Activated CD8-positive, alpha-beta T cell treated with anti-CD3 and anti-CD28 coated beads for 36 hours (primary cell): ENCODE measurements at places on chromosomes 3 and 15. TPM values are rescaled to one million over a fixed set of nuclear protein-coding genes. Genes with fewer than 3 reads are reported as not detected.
A peak's percentile ranks its signal among the peaks of the same experiment; 100 is the strongest.

DNA sequence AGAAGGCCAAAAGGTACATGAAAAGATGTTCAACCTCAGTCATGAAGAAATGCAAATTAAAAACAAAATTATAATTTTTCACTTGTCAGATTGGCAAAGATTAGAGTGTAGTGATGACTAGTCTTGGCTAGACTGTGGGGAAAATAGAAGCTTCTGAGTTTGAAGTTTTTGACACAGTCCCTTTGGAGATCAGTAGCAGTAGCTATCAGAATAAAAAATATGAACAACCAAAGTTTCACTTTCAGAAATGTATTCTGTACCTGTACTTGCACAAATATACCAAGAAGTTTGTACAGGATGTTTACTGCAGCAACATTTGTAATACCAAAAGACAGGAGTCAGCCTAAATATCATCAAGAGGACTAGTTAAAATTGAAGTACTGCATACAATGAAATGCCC lies 14.1 kb downstream of the ATP2C1 start:
- no peak for DNase-seq

- no peak for DNase-seq
Measured at GRCh38 chr3:157752956-157753786, 250.0 kb upstream of the VEPH1 start.

GRCh38 chr3:36943601-36944000 lies 1.3 kb downstream of the TRANK1 start:
- no peak for DNase-seq

- DNase-seq: no peak
Measured at GRCh38 chr3:187292181-187292580, 644 bp upstream of the MASP1 start.

- no peak for DNase-seq
Measured at GRCh38 chr3:13032206-13032605, 41.0 kb downstream of the IQSEC1 start.

DNA sequence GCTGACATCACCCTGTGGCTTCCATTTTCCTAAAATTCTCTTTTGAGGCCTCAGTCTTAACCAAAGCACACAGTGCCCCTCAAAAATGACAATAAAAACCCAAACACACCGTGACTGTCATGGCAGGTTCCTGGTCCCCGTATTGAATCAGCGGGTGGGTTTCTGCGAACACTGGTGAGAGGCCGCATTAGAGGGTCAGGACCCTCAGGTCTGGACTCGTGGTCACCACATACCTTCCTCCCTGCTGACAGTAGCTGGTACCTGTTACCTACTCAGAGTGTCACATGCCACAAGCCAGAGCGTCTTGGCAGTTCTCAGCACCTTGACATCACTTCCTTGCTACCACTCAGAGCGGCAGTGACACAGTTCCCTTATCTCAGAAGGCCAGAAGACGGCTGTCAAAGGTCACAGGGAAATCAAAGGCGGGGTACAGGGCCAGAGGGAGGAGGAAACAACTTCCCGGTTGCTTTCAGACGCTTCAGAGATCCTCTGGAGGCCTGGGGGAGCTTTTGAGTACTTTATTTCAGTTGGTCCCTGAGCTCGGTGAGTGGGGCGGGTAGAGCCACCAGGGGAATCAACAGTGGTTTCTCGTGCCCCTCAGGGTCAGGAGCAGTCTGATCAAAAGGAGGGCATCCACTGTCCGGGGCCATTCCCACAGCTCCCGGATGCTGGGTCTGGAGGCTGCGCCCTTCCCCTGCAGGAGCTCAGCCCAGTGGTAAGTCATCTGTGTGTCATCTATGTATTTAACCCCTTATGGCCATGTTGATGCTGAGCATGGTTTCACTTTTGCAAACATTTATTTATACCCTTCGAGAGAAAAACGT lies at the start of the genes CCR5AS and CCRL2:
Gene CCR5AS (minus strand): TSS at position 279 of the 824 bp plus-strand sequence.
Gene CCRL2 (plus strand): TSS at position 472 of the 824 bp plus-strand sequence. CDS start 821 bp downstream, outside the sequence.
- peak; percentile 74 for DNase-seq

DNA sequence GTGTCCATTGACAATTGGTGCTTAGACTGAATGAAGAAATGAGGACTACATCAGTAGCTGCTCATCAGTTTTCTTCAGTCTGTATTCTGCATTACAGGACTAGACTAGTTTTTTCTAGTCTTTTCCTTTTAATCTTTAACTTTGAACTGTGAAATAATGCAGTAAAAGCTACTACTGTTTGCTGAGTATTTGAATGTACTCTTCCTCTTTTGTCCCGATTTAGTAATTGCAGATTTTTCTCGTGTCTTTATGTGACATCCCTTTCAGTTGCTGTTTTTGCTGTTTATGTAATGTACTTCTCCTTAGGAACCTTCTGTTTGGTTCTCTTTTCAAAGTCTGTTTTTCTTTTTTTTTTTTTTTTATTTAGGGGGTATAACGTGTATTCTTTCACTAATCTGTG lies 17.4 kb downstream of the MFSD1 start:
- no peak for DNase-seq

DNA sequence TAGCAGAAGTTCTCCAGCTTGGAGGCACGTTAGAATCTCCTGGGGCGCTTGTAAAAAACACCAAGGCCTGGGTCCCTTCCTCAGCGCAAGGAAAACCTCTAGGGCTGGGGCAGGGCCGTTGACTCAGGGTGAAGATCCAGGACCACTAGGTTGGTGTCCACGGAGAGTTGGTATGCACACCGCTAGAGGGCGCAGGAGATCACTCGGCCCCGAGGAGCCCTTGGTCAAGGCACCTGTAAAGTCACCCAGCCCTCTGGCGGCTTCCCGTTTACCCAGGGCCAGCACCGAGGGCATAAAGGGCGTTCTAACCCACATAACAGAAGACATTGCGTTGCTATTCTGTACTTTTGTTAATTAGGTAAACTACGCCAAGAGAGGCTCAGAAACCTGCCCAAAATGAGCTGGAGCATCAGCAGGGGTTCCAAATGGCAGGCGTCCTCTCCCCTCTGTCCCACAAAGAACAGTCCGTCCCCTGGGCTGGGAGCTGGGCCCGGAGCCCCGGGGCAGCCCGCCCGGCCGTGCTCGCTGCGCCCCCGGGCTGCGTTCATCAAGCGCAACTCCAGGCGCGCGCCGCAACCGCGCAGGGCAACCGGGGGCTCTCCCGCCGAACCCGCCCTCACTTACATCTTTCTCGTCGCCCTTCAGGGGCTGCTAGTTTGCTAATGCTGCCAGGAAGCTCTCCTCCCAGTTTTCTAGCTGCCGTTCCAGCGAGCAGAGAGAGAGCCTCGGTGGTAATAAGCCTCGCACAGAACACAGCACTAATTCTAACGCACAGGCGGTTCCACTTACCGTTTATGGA lies 332.1 kb downstream of the ARRDC4 start:
- peak; percentile 63 for DNase-seq

DNA sequence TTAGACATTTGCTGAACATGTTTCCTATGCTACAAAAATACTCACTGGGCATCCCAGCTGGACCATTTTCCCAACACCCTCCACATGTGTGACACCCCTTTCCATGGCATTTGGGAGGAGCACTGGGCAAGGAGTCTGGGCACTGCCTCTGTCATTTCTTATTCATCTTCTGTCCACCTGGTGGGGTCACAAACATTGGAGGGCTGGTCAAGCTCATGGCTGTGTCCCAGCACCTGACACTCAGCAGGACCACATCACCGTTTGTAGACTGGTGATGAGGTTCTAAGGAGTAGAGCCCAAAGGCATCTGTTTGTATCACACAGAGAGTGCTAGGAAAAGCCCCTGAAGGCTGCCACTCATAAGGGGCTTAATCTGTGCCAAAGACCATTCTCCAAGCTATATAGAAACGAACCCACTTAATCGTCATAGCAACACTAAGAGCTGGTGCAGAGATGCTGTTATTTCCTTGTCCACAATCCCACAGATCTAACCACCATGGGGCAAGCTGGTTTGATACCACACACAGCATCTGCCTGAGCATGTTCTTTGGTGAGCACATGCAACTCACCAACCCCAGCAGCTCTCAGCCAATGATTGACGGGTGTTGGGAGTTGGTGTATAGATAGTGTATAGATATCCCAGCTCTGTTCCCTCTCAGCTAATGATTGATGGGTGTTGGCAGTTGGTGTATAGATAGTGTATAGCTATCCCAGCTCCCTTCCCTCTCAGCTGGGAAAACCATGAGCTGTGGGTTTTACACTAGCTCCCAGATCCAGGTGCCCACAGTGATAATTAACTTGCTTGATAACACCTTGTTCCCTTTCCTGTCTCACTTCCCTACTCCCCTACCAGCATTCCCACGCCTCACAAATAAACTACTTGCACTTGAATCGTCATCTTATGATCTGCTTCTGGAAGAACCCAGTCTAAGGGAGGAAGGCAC lies 42.7 kb upstream of the ATP2B2 start:
- DNase-seq: peak; percentile 25

DNA sequence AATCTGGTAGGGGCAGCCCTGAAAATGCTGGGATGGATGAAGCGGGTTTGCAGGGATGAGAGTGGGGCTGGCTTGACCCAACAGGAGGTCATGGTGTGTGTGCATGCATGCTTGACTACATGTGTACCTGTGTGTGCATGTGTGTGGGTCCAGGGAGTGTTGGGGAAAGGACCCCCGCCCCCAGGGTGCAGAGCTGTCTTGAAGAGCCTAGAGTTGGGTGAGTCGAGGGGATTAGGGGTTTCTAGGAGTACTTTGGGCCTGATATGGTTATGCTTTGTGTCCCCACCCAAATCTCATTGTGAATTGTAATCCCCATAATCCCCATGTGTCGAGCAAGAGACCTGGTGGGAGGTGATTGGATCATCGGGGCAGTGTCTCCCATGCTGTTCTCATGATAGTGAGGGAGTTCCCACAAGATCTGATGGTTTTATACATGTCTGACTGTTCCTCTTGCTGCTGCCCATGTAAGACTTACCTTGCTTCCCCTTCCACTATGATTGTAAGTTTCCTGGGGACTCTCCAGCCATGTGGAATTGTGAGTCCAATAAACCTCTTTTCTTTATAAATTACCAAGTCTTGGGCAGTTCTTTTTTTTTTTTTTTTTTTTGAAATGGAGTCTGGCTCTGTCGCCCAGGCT lies 5.2 kb upstream of the LCTL start:
- no peak for DNase-seq

GRCh38 chr3:54120657-54121413 lies 1.5 kb upstream of the CACNA2D3 start:
- no peak for DNase-seq

DNA sequence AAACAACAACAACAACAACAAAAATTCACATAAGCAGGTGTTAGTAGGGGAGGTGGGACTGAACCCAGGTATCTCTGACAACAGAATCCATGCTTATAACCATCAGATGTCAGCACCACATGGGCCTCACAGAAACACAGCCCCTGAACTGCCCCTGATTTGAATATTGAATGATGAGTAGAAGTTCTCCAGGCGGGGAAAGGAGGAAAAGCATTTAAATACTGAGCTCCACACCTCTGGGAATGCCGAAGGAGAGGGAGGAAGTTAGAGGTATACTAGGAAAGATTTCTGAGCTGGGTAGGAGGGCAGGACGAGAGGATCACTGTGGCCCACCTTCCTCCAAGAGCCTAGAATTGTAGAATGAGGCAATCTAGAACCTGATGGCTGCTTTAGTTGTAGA lies 31.9 kb upstream of the EIF4A2 start:
- no peak for DNase-seq

- DNase-seq: no peak
Measured at GRCh38 chr3:14256561-14257342, 78.1 kb downstream of the LSM3 start.

- DNase-seq: no peak
Measured at GRCh38 chr3:183158113-183158512, 4.4 kb downstream of the LAMP3 start.

The NTRK3 gene
- total RNA-seq: not detected

The CHST2 gene
- 6.9 TPM for total RNA-seq

The ZBTB20 gene
- total RNA-seq: 5.1 TPM
